ENCODE measurements at places on chromosomes 1 and 21.

GRCh38 chr21:39612233-39613040, at the start of gene B3GALT5:
B3GALT5 (plus strand) TSS chr21:39612940; CDS start chr21:39660560, 47,620 bp downstream.
- H3K27ac ChIP-seq = no peak within 1 kb of the TSS
- peak within 1 kb of the TSS; percentile 42 for H3K4me3 ChIP-seq
- no peaks in the 10 kb centered on the region for H3K36me3 ChIP-seq
- DNase-seq = peak; percentile 15
- peaks cover 26% of the 10 kb centered on the region for H3K4me1 ChIP-seq

DNA sequence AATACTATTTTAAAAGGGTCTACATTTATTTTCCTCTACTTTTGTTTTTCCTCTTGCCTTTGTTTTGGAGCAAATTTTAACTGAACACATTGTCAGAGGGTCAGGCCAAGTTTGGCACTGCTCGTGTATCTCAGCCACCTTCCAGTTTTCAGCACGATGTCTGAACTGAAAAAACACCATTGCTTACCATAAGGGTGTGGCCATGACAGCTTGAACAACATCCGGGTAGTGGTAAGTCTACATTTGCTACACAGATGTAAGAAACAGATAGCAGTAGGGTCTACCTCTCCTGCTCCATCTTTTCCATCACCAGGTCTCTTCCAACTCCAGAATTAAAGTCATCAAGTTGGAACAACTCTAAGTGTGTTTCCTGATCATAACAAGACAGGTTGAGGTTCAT, 4.2 kb downstream of the HIVEP3 start:
- no peak overlapping the region for H3K27ac ChIP-seq
- H3K27me3 ChIP-seq = no peaks in the 10 kb centered on the region
- H3K4me1 ChIP-seq = peaks cover 40% of the 10 kb centered on the region

DNA sequence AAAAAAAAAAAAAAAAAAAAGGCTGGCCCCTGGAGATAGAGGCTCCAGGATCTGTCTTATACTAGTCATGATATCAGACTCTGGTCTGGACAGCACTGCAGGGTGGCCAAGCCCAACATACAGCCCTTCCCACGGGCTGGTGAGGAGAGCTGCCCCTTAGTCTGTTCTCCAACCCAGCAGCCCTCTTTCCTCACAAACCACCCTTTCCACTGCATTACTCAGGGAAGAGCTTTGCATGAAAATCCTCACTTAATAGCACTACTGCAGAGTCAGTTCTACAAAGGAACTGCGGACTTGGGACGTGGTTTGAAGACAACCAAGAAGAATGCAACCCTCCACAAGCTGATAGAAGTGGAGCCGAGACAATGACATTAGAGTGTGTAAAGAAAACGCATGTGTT, 5.7 kb downstream of the BCAR3 start:
- no peak overlapping the region for H3K27ac ChIP-seq
- peaks cover 45% of the 10 kb centered on the region for H3K36me3 ChIP-seq
- no peak for DNase-seq
- H3K4me3 ChIP-seq = no peak overlapping the region
- peaks cover 70% of the 10 kb centered on the region for H3K4me1 ChIP-seq

- H3K27me3 ChIP-seq = no peaks in the 10 kb centered on the region
- no peaks in the 10 kb centered on the region for H3K36me3 ChIP-seq
- no peaks in the 10 kb centered on the region for H3K4me1 ChIP-seq
- no peak overlapping the region for H3K27ac ChIP-seq
- DNase-seq = no peak
- H3K4me3 ChIP-seq = no peak overlapping the region
These were observed 14.5 kb upstream of the LRRC38 start for GRCh38 chr1:13528320-13528719.

- peaks cover 13% of the 10 kb centered on the region for H3K36me3 ChIP-seq
- H3K4me1 ChIP-seq = peaks cover 28% of the 10 kb centered on the region
- peak overlapping the region; percentile 90 for H3K4me3 ChIP-seq
These were observed 1.2 kb upstream of the PSMB2 start for GRCh38 chr1:35642471-35642955.

DNA sequence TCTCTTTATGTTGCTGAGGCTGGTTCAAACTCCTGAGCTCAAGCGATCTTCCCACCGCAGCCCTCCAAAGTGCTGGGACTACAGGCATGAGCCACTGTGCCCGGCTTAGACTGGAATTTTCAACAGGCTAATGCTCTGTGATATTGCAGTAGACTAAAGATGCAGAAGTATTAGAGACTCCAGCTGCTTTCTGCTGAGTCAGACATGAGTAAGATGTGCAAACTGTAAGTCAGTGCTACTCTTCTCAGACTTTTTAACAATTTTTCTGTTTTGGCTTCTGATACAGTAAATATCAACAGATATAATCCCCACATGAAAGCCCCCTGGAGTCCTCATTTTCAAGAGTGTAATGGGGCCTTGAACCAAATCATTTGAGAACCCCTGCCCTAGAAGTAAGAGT, 29.3 kb upstream of the NLRP3 start:
- no peak for DNase-seq
- no peaks in the 10 kb centered on the region for H3K27me3 ChIP-seq
- no peak overlapping the region for H3K4me3 ChIP-seq
- no peak overlapping the region for H3K27ac ChIP-seq
- no peaks in the 10 kb centered on the region for H3K36me3 ChIP-seq

GRCh38 chr1:212013672-212014071, 21.7 kb downstream of the INTS7 start:
- H3K36me3 ChIP-seq = peaks cover 15% of the 10 kb centered on the region
- no peaks in the 10 kb centered on the region for H3K27me3 ChIP-seq
- no peak overlapping the region for H3K4me3 ChIP-seq
- no peaks in the 10 kb centered on the region for H3K4me1 ChIP-seq

DNA sequence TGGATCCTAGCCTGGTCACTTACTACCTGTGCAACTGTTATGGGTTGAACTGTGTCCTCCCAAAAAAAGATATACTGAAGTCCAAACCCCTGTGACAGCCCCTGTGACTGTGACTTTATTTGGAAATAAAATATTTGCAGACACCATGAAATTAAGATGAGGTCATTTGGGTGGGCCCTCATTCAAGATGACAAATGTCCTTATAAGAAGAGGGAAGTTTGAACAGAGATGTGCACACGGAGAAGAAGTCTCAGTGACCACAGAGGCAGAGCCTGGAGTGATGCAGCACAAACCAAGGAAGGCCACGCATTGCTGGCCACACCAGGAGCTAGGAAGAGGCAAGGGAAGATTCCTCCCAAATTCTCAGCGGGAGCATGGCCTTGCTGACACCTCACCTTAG, 249.7 kb upstream of the RUNX1 start:
- H3K27ac ChIP-seq = no peak overlapping the region
- no peaks in the 10 kb centered on the region for H3K27me3 ChIP-seq
- DNase-seq = no peak
- H3K4me3 ChIP-seq = no peak overlapping the region

- H3K27me3 ChIP-seq = no peaks in the 10 kb centered on the region
- no peaks in the 10 kb centered on the region for H3K4me1 ChIP-seq
- H3K4me3 ChIP-seq = no peak overlapping the region
- DNase-seq = no peak
These were observed 784.5 kb downstream of the BRINP3 start for GRCh38 chr1:189693140-189693539.

GRCh38 chr1:93701629-93702028, 20.0 kb upstream of the BCAR3 start:
- H3K4me3 ChIP-seq = peak overlapping the region; percentile 6
- H3K27me3 ChIP-seq = no peaks in the 10 kb centered on the region
- H3K27ac ChIP-seq = peak overlapping the region; percentile 74
- H3K36me3 ChIP-seq = no peaks in the 10 kb centered on the region

GRCh38 chr1:162128693-162129356, 59.3 kb downstream of the NOS1AP start:
- H3K4me1 ChIP-seq = peaks cover 28% of the 10 kb centered on the region
- no peak for DNase-seq
- H3K4me3 ChIP-seq = no peak overlapping the region

- H3K36me3 ChIP-seq = no peaks in the 10 kb centered on the region
- no peak for DNase-seq
- no peaks in the 10 kb centered on the region for H3K4me1 ChIP-seq
- H3K27me3 ChIP-seq = no peaks in the 10 kb centered on the region
- no peak overlapping the region for H3K27ac ChIP-seq
- no peak overlapping the region for H3K4me3 ChIP-seq
These were observed 259.8 kb downstream of the LMO4 start for GRCh38 chr1:87588495-87588894.

DNA sequence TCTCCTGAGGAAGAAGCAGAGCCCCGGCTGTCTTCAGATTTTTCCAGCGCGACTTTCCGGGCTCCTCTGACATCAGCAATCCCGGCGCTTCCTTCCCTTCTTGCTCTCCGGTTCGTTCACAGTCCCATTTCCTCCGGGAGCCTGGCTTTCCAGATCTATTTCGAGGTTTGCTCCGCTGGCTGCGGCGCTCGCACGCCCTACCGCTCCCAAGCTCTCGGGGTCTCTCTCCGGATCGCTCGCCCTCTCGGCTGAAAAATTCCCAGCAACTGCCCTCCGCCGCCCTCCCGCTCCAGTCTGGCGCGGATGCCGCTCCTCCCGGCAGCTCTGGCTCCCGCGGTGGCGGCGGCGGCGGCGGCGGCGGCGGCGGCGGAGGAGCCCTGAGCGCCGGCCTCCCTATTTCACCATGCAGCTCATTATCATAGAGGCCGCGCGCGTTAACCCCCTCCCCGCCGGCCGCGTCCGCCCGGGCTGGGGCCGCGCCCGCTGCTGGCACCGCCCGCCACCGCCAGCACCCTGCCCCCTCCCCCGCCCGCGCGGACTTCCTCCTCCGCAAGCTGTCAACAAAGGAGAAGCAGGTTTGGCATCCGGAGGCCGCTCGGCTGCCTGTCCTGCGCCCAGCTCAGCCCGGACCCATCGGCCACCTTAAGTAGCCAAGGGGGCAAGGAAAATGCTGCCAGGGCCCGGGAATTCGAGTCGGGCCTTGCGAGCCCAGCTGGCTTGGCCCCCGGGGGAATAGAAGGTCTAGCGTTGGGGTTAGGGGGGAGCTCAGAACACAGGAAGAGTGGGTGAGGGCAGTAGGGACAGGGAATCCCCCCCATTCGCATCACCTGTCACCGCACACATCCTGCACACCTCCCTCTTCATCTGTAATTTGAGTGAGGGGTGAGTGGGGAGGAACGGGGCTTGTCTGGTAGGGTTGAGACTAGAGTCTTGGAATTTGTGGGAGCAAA, at the start of gene PLXNA2:
Gene PLXNA2, minus strand, starts transcription at position 418 of the 950 bp plus-strand sequence. CDS start 26,462 bp downstream, outside the sequence.
- H3K36me3 ChIP-seq = no peaks in the 10 kb centered on the region
- no peak within 1 kb of the TSS for H3K27ac ChIP-seq
- H3K4me3 ChIP-seq = peak within 1 kb of the TSS; percentile 62
- DNase-seq = peak; percentile 15
- H3K4me1 ChIP-seq = peaks cover 18% of the 10 kb centered on the region

DNA sequence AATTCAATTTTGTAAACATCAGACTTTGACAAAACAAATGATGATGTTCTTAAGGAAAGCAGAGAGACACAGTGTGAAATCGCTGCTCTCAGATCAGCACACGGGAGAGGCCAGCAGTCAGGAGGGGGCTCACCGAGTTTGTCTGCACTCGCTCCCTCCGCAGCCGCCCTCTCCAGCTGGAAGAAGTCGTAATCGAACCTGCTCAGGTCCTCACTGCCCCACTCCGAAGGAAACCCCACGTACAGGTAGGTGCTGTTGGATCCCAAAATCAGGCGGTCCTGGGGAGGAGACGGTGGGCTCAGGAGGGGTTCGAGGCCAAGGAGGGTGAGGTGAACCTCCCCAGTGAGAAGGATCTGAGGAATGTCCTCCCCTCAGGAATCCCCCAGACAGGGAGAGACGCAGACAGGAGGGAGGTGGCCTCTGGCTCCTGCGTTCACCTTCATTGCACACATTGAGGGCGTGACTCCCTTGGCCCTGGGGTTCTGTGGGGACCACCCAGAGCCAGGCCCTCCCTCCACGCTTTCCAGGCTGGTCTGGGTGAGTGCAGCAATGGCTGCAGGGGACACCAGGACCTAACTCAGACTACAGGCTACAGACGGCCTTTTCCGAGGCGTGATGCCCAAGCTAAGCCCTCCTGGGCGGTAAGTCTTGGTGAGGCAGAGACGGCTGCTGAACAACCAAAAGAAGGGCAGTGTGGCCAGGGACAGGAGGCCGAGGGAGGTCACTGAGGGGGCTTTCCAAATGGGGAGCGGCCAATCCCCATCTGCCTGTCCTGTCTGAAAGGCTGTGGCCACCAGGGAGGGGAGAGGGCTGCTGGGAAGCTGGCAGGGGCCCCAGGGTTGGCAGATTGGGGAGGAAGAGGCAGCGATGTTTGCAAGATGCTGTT, 65.5 kb downstream of the SCCPDH start:
- H3K4me1 ChIP-seq = no peaks in the 10 kb centered on the region
- H3K36me3 ChIP-seq = no peaks in the 10 kb centered on the region
- H3K4me3 ChIP-seq = no peak overlapping the region

DNA sequence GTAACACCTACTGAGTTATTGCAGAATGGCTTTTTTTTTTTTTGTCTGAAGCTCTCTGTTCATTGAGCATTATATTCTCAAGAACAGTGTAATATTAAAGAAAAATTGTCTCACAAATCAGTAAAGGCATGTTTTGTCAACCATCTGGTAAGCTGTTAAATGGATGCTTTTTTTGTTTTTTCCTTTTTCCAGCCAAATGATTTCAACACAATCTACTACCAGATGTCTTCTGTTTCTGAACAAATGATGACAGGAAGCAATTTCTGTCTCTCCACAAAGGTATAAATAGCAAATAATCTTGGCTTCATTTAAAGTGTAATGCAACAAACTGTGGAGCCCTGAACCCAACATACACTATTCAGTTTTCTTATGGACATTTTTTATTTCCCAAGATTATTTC, 78.6 kb upstream of the RGS2 start:
- H3K27ac ChIP-seq = no peak overlapping the region
- H3K36me3 ChIP-seq = no peaks in the 10 kb centered on the region
- no peak overlapping the region for H3K4me3 ChIP-seq
- no peaks in the 10 kb centered on the region for H3K27me3 ChIP-seq
- no peaks in the 10 kb centered on the region for H3K4me1 ChIP-seq

DNA sequence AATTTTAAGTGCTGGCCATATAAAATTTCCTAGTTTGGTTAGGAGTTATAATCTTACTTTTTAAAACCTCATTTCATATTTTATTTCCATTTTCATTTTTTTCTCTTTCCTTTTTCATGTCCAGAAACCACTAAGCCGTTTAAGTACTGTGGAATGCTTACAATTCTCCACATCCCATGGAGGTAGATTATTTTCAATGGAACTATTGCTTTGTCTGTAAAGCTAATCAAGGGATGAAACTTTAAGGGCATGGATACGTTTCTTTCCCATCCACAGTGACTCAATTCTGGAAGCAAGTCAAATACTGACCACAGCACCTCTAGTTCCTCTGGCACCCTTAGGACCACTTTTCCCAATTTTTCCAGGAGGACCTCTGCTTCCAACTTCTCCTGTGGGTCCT, 139.1 kb upstream of the ZNHIT6 start:
- no peaks in the 10 kb centered on the region for H3K27me3 ChIP-seq
- no peak for DNase-seq
- no peak overlapping the region for H3K4me3 ChIP-seq
- H3K36me3 ChIP-seq = no peaks in the 10 kb centered on the region
- no peak overlapping the region for H3K27ac ChIP-seq

DNA sequence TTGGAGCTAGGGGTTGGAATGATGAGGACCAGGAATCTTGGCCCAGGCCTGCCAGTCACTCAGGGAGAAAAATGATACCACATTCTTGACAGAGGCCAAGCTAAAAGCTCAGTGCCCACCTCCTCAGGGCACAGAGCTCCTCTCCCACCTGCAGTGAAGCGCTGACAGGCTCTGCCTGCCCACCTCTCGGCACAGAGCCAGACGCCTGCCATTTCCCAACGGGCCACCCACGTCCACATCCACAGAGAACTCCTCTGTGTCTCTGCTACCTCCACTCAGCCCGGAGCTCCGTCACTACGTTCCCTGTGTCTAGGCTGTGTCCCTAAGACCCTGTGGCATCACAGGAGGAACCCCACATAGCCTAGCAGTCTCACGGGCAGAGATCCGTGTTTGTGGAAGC, 60.8 kb downstream of the MRPL37 start:
- H3K4me3 ChIP-seq = no peak overlapping the region
- no peaks in the 10 kb centered on the region for H3K27me3 ChIP-seq
- H3K36me3 ChIP-seq = no peaks in the 10 kb centered on the region
- DNase-seq = no peak
